T-helper 1 cell treated with Interleukin-12 subunit alpha and Interleukin-12 subunit beta and Interleukin-4 antibody, amounts not matched to agents 30 ng/mL and 1 ng/mL, for 36 hours (primary cell): ENCODE measurements at places on chromosomes 16 and 17. TPM values are rescaled to one million over a fixed set of nuclear protein-coding genes. Genes with fewer than 3 reads are reported as not detected.

The TOX3 gene
- not detected in 2 replicates for total RNA-seq

The SKAP1 gene
- total RNA-seq, result 83.4 and 84.4 TPM in 2 replicates

The CD300H gene
- not detected in 2 replicates for total RNA-seq

The ARHGDIG gene
- not detected in 2 replicates for total RNA-seq

The PRR11 gene
- 40.6 and 48.8 TPM in 2 replicates for total RNA-seq

The HBQ1 gene
- not detected in 2 replicates for total RNA-seq

The KRTAP9-4 gene
- not detected in 2 replicates for total RNA-seq
